ENCODE measurements at places on chromosomes 1 and 21.

DNA sequence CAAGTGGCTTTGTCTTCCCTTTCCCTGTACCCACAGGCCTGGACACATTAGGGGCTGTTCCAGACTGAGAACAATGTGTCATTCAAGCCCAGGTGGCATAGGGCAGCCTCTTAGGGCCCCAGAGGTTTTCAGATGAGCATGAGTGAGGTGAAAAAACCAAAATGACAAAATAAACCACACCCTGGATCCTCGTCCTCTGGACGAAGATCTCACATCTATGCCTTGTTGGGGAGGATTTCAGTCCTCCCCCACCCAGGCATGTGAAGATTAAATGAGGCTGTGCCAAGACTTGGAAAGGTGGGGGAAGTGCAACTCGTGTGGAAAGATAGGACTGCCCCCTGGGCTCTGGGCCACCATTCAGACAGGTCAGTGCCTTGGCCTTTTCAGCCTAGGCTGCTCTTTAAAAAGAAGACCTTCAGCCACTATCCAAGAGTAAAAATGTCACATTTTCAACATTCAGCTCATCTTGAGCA lies 32.8 kb upstream of the IL19 start:
- DNase-seq, result no peak

DNA sequence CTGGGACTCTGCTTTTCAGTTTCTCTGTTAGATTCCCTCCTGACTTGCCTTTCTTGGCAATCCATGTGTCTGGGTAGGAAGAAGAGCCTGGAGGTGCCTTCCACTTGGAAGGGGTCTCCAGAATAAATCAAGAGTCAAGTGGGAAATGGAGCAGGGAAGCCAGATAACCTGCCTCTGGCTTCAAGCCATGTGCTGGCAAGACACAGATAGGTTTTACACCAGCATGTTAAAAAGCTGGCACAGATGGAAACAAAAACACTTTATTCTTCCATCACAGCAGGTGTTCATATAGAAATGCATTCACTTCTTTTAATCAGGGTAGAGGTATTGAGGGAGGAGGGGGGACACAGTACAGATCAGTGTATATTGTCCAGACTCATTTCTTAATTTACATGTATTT lies 356.9 kb upstream of the RUNX1 start:
- DNase-seq, result no peak

DNA sequence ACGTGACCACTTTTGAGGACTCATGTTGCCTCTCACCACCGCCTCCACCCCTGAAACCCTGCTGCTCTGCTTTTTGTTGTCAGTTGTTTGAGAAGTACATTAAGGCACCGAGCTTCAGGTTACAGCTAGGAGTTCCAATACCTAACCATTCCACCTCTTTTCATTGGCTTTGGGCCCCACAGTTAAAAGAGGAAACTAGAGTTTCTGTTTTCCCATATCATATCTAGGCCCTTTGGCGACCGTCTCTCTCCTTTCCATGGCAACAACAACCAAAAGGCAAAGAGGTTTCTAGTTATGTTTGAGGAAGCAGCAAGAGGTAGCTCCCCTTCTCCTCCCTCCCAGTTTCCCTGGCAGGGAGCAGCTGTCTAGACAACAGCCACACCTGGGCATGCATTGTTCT lies 5.9 kb downstream of the ANKRD35 start:
- DNase-seq, result no peak

GRCh38 chr21:29826386-29826785 lies 113.4 kb downstream of the GRIK1 start:
- no peak for DNase-seq

GRCh38 chr1:154666051-154666790 lies 58.2 kb upstream of the ADAR start:
- no peak for DNase-seq

DNA sequence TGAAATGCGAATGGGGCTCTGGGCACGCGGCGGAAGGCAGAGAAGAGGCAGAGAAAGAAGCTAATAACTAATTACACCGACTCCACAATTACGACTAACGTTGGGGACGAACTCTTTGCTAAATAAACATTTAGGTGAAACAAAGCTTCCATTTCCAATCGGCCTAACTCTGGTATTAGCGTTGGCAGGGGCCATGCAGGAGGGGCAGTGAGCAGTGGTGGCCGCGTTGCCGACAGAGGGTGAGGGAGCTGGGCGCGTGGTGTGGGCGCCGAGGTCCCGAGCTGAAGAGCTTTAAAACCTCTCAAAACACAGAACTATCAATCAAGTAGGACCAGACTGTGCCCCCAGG lies 553 bp upstream of the NDUFV3 start:
- no peak for DNase-seq

DNA sequence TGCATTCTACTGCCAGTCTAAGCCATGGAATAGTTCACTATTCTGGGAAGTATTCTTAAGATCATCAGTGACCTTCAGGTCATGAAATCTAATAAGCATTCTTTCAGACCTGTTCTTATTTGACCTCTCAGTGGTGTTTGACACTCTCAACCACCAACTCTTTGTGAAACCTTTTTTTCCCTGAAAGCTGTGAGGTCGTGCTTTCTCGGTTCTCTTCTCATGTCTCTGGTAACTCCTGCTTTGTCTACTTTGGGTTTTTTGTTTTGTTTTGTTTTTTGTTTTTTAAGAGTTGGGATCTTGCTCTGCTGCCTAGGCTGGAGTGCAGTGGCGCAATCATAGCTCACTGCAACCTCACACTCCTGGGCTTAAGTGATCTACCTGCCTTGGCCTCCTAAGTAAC lies 56.3 kb downstream of the POU2F1 start:
- DNase-seq, result no peak

GRCh38 chr21:45830221-45830640 lies 151.3 kb upstream of the COL6A1 start:
- no peak for DNase-seq

GRCh38 chr1:93821423-93822144 lies 57.4 kb downstream of the DNTTIP2 start:
- DNase-seq, result no peak

DNA sequence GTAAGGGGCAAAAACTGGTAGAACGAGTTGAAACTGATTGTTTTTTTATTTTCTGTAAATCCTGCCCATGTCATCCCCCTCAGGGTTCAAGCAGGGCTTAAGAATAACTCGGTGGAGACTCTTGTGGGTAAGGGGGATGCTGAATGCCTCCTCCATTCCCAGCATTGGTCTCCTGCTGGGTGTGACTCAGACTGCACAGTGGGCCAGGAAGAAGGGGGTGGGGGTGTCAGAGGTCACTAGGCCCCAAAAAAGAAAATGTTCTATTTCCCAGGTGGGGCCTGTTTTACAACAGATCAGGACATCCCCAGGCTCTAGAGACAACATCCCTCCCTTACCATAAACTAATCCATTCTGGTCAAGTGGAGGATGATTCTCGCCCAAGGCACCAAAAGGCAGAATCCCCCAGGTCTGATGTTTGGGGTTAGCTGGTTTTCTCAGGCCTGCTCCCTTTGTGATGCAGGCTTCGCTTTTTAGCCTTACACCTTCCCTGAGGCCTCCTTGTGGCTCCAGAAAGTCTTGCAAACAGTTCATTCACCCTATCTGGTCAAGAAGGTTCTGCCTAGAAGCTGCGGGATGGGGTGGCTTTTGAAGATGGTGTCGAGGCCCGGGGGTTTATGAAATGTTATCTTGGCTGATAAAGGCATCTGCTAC lies 10.7 kb upstream of the GRHL3 start:
- no peak for DNase-seq

DNA sequence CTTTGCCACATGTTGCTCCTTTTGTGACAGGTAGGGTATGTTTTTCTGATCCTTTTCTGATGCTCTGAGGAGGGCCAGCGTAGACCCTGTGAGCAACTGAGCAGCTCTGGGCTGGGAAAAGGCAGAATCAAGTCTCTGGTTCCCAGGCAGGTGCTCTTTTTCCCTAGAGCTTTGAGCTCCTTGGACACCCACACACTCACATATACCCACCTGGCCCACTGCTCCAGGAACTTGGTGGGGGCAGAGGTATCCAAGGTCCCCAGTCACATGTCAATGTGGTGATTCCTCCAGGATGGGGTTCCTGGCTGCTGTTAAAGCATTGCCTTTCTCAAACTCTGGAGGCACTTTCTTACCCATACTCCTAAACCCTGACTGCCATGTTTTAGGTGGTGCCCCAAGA lies 5.4 kb downstream of the CD2 start:
- DNase-seq, result no peak

DNA sequence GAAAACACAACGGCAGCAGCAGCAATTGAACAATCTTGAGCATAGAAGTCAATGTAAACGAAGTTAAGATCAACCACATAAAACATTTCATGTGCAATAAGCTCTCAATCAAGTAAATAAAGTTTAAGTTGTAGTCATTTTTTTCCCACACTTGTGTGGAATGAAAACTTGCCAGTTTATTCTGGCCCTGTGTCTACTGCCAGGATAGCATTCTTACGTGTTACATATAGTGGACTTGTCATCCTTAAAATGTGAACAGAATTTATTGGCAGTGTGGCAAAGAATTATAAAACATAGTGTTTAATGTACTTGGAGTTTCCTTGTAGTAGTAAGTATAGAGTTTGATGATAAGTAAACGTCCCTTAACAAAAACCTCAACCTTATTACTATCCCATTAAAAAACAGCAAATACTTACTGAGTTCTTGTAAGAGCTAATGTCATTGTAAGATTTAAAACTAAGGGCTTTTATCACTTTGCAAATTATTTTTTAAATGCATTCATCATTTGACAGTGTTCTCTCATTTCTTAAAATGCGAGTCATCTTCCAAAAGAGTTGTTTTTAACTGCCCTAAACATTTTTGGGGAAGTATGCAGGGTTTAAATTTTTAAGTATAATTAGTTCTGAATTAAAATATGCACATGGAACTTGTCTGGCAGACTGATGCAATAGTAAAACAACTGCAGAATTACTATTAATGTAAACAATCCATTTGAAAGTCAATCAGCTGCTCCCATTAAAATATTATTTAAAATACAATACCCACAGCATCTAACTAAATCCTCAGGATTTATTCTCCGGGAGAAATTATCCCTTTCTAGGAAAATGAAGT lies 7.9 kb downstream of the COX20 start:
- DNase-seq, result no peak

- DNase-seq, result no peak
These were observed 4.2 kb upstream of the SIPA1L2 start for GRCh38 chr1:232634096-232634495.

GRCh38 chr21:20661745-20662422 lies 336.3 kb upstream of the NCAM2 start:
- DNase-seq, result no peak
